Activated naive CD8-positive, alpha-beta T cell treated with anti-CD3 and anti-CD28 coated beads, Interleukin-2, amount 50 U/mL, for 24 hours (primary cell): ENCODE measurements at places on chromosomes 7 and 10.
A peak's percentile ranks its signal among the peaks of the same experiment; 100 is the strongest.

- DNase-seq: no peak
Measured at GRCh38 chr7:3201306-3201705, 99.7 kb upstream of the SDK1 start.

DNA sequence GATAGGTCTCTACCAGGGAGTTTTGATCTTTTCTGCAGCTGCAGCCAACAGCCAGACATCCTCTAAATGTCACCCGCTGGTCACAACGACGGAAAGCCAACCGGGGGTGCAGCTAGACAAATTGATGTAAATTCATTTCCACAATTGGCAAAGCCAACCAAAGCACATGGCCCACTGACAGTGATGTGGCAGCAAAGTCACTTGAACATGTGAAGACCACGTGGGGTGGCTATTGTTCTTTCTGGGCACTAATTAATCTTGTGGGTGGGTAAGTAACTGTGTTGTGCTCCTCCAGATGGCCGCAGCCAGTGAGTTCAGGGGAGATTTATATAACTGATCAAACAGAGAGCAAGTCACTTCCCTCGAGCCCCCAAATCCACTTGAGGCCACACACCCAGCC lies 354.1 kb downstream of the ANKRD30A start:
- no peak for DNase-seq

GRCh38 chr10:28367929-28368484 lies 65.1 kb upstream of the MPP7 start:
- peak; percentile 52 for DNase-seq

DNA sequence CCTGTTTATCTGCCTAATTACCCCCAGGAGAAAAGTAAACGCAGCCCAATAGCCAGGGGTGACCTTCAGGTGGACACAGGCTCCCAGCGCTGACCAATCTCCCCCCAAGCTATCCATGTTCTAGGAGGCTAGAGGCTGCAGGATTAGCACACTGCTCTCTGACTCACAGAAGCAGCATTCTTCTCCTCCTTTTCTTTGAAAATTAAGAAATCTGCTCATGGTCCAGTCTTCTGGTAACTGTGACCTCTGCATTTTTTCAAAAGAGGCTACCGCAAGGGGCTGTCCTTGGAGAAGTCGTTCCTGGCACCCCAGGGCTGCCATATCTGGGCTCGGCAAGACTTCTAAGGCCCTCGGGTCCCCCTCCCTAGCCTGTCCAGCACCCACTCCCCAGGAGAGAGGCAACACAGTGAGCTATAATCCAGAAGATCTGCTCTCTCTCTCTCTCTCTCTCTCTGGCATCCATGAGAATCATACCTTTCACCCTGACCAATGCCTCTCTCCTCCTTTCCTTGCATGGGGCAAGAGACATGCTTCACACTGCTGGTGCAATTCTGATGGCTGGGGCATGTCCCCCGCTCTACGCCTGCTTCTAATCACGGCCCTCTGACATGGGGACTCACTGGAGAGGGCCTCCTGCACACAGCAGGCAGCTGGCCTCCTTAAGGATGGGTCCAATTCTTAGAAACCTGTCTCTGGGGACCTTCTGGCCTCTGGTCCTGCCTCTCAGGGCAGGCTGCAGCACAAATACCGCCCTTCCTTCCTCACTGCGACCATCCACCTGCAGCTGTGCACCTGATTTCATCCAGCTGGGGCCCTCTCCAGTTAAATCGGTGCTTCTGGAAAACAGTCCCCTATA lies 27.3 kb downstream of the ANXA11 start:
- DNase-seq: no peak
